Activated naive CD4-positive, alpha-beta T cell (primary cell): ENCODE measurements at places on chromosomes 6 and 20.

- DNase-seq, result no peak
Measured at GRCh38 chr6:1552296-1552761, 57.4 kb upstream of the FOXC1 start.

- no peak for DNase-seq
Measured at GRCh38 chr20:48910347-48910781, 11.1 kb upstream of the ARFGEF2 start.

- DNase-seq, result no peak
Measured at GRCh38 chr6:163635315-163635714, 220.8 kb downstream of the QKI start.

- DNase-seq, result no peak
Measured at GRCh38 chr6:142781129-142781528, 163.8 kb downstream of the HIVEP2 start.

DNA sequence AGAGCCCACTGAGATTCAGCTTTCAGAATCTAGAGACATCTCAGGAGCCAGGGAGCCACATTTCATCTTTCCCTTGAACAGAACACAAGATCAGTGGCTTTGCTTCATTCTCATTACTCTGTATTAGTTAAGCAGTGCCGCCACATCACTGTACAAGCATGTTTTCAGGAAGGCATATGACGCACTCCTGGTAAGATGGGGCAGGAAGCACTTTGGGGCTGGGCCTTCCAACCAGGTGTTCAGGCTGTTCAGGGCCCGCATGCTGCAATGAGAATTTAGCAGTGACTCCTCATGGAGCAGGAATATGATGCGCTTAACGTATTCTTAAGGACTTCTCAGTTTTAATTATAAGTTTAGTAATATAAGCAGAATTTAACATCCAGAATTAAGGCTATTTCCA lies 29.7 kb upstream of the GNRH2 start:
- no peak for DNase-seq

DNA sequence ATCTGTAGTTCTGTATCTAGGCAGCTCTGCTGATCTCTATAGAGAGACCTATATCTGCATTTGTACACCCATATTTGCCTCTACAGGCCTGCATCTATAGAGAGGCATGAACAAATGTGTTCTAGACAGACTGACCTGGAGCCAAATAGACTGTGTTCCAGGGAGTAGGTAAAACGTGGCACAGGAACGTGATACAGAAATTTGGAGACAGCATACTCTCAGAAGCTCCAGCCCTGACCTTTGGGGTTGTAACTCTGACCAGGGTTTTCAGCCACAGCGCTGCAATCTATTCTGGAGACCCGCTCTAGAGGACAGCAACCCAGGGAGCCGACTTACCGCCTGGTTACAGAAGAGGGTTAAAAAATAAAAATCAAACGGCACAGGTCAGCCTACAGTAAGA lies 983 bp downstream of the RBBP9 start:
- DNase-seq, result no peak

- no peak for DNase-seq
Measured at GRCh38 chr6:31768363-31769257, 6.2 kb downstream of the SAPCD1 start.
